ENCODE measurements at places on chromosomes 7 and 10.
A peak's percentile ranks its signal among the peaks of the same experiment; 100 is the strongest.

DNA sequence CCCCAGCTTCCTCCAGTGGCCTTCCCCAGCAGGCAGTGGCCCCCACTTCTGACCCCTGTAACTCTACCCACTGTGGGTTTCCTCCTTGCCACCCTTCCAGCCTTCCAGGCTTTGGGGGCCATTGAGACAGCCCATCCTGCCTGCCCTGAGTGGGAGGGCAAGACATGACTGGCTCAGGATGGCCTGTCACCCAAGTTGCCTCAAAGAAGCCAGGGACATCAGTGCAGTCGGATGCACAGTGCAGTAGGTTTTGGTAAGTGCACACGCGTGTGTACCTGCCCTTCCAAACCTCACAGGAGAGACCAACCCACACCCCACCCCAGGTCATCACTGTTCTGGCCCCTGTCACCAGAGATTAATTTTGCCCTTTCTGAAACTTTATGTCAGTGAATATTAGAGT is 22.7 kb downstream of the ZMIZ2 start:
- no peak for DNase-seq

DNA sequence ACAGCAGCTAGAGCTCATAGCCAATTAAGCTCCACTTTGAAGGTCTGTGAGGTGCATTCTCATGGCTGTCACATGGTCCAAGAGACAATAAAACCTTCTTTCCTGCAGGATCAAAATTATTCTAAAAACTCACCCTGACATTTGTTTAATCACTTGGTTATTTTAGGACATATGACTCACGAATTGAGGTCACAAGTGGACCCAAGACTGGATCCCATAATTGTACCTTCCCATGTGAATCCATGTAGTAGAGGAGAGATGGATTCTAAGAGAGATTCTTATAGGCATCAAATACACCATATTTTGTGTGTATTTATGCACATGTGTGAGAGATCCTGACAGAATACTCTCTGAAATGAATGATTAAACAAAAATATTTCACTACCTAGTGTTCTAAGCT is 18.1 kb downstream of the POLR1F start:
- no peak for DNase-seq

GRCh38 chr10:80322711-80323110 is 33.3 kb upstream of the MAT1A start:
- DNase-seq = no peak

GRCh38 chr7:83451501-83452045 is 197.4 kb downstream of the SEMA3E start:
- no peak for DNase-seq

DNA sequence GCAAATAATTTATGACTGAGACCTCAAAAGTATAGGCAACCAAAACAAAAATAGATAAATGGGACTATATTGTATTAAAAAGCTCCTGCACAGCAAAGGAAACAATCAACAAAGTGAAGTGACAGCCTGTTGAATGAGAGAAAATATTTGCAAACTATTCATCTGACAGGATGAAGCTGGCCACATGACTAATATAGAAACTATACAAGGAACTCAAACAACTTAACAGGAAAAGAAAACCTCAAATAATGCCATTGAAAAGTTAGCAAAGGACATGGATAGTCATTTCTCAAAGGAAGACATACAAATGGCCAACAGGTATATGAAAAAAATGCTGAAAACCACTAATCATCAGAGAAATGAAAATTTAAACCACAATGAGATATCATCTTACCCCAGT is 245.1 kb downstream of the STK31 start:
- DNase-seq = no peak

DNA sequence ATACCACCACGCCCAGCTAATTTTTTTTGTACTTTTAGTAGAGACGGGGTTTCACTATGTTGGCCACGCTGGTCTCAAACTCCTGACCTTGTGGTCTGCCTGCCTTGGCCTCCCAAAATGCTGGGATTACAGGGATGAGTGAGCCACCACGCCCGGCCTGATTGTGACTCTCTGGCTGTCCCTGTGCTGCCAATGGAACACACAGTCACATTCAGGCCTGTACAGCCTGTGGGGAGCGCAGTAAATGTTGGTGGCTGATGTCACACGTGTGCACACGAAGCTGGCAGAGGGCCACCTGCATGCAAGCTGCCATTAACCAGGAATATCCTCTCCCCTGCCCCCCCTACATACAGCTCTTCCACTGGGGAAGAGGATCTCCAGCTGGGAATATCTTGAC is 22.1 kb downstream of the POLL start:
- DNase-seq = no peak

DNA sequence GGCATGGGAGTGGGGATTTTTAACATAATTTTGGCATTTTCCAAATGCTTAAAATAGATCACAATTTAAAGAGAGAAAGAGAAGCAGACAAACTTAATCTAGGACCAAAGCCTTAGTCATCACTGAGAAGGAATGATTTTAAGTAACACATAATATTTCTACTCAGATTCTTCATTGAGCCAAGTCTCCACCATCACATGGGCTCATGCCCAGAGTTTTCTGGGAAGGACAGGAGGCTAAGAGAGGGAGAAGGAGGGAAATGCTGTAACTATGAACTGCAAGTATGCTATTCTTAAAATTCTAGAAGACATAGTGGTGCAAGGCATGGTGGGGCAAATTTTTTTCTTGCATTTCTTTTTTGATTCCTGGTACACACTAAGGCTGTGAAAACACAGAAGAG is 23.8 kb upstream of the UBE2D1 start:
- no peak for DNase-seq

GRCh38 chr7:92296880-92297445 is 51.2 kb downstream of the ANKIB1 start:
- DNase-seq = no peak

DNA sequence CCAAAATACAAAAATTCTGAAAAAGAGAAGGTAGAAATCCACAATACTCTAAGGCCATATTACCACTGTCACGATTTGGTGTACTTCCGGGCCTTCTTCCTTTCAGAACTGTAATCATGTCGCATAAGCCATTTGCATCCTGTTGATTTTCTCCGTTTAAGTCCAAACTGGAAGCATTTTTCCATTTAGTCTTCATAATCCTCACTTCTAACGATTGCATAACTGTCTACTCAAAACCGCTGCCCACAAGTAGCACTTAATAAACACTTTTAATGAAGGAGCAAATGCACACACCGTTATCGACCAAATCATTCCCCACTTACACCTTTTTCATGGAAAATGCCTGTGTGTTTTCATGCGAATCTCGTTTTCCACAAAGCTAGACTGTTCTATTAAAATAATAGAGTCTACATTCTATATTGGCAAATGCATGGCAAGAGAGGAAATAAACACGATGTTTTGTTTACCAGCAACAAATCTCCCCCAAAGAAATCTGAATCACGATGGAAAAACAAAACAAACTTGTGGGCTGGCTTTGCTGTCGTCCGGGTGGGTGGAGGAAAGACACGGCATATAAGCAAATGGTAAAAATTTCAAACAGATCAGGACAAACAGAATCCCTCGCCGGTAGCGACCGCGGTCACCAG is 1.0 kb downstream of the ATE1 start:
- DNase-seq = peak; percentile 31

DNA sequence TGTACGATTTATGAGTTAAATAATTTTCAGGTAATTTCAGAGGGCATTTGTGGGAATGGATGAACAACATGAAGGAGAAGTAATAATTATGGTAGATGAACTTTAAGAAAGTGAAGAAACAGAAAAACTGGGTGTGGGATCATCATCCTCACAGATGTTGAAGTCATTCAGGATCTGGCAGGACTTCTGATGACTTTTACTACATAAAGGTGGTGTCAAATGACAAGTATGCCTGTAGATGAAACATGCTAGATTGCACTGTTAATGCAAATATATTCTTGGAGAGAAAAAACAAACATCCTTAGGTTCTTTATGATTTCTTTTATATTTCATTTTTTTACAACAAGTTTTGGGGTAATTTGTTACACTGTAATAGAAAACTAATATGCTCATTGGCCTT is 230.2 kb downstream of the PCLO start:
- no peak for DNase-seq

- DNase-seq = no peak
Measured at GRCh38 chr7:27154369-27154768, 2.0 kb upstream of the HOXA3 start.

DNA sequence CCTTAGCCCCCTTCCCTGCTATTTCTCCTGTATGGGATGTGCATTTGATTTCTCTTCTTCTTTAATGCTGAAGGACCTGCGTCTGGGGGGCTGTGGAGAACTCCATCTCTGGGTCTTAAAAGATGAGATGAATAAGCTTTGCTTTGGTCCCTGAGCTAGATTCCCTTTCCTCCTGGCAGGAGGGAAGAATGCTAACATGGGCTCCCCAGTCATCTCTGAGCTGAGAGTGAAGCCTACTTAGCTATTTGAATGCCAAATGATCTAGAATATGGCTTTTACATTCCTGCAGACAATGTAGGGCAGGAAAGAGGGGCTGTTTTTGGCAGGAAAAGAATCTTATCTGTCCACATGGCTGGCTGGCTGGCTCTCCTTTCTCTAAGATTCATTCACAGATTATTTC is 62.6 kb upstream of the EFCAB10 start:
- no peak for DNase-seq

DNA sequence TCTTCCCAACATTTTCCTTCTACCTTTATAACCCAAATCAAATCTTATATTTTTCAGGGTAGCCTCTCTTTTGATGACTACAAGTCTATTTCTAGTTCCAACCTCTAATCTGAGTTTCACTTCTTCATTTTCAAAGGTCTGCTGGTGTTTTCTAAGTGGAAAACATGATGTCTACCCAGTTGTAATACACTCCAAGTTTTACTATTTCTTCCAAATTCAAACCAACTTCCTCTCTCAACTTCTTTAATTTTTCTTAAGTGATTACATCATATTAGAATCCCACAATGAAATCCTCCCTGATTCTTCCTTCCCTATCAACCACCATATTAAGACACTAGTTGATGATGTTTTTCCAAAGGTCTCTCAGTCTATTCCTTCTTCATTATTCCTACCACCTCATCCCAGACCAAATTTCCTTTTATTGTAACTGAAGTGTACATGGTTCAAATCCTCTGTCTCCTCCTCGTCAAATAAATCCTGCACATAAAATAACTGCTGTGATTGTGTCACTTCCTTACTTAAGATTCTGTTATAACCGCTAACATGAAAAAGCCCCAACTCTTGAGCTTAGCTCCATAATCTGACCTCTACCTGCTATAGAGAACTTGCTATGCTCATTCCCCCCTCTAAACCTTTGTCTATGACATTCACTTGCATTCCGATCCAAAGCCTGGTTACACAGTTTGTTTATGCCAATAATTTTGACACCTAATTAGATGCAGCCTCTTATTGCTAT is 12.7 kb downstream of the TAS2R38 start:
- DNase-seq = no peak

GRCh38 chr7:128362670-128363069 is 1.2 kb upstream of the PRRT4 start:
- no peak for DNase-seq

DNA sequence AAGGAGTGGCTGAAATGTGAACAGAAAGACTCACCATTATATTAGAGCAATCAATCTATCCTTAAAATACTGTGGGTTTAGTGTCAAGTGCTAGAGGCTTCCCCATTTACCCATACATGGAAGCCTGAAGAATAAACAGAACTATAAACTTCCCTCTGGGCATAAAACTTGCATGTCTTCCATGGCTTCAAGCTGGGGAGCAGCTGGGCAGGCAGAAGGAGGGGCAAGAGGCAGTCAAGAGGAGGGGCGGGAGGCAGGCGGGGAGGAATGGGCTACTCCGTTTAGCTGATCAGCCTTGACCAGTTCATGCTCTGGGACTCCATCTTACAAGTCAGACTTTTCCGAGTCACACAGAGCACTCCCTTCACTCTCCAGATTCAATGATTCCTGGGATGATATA is 3.5 kb upstream of the PRSS1 start:
- DNase-seq = no peak

DNA sequence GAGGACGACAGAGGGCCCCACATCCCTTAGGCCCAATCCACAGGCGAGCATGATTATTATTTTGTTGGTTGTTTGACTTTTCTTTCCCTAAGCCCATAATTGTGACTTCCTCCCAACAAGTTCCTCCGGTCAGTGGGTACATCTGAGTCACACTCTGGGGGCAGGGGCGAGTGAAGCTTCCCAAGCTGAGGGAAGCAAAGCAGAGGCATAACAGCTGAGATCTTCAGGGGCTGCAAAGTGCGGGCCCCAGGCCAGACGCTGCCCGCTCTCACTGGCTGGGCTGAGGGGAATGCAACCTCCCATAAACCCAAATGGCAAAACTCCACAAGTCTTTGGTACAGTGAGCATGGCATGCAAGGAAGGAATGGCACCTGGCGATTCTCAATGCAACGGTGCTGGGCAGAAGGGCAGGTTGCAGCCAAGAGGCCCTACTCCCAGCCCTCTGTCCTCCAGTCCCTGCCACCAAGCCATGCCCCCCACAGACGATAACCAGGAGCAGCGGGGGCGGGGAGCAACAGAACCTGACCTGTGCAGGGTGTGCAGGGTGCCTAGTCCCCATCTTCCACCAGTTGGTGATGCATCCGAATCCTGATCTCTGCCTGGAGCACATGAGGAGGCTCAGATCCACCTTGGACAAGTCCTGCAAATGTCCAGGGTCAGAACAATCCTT is 25.3 kb downstream of the TNS3 start:
- no peak for DNase-seq

DNA sequence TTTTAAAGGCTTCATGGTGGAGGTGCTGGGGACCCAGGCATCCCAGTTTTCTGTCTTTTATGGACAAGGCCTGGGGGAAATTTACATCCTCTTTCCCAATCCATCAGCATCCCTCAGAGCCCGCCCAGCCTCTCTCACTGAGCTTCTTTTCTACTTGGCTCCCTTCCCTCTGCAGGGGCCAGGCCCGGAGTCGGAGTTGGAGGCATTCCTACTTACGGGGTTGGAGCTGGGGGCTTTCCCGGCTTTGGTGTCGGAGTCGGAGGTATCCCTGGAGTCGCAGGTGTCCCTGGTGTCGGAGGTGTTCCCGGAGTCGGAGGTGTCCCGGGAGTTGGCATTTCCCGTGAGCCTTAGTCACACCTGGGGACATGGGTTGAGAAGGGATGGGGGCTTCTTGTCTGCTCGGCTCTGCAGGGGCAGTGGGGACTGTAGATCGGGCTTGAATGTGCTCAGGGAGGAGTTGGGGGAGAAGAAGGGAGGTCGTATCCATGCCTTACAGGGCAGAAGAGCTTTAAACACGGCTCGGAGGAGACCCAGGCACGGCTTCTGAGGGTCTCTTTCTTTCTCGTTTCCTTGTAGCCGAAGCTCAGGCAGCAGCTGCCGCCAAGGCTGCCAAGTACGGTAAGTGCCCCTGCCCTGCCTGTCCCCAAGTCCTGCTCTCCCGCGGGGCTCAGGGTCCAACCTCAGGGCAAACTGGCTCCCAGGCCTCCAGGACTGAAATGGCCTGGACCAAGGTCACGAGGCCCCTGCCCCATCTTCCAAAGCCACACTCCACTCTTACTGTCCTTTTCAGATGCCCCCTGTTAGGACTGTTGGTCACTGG is 27.3 kb upstream of the LIMK1 start:
- no peak for DNase-seq

GRCh38 chr10:8275911-8276310 is 221.4 kb downstream of the GATA3 start:
- DNase-seq = no peak

- no peak for DNase-seq
Measured at GRCh38 chr7:125492521-125492920, 562.9 kb upstream of the POT1 start.
